Small intestine (tissue), 16 donors: ENCODE measurements at places on chromosomes 1 and 21.

- DNase-seq, result peak; percentile 63
Observed at GRCh38 chr1:226424221-226425003, 16.5 kb upstream of the PARP1 start.

- no peak for DNase-seq
Observed at GRCh38 chr21:30354308-30355005, 6.1 kb upstream of the KRTAP23-1 start.

GRCh38 chr1:169390303-169390702 is 22.3 kb downstream of the BLZF1 start:
- DNase-seq, result no peak

- DNase-seq, result no peak
Observed at GRCh38 chr1:59707178-59707791, 107.5 kb upstream of the HOOK1 start.

DNA sequence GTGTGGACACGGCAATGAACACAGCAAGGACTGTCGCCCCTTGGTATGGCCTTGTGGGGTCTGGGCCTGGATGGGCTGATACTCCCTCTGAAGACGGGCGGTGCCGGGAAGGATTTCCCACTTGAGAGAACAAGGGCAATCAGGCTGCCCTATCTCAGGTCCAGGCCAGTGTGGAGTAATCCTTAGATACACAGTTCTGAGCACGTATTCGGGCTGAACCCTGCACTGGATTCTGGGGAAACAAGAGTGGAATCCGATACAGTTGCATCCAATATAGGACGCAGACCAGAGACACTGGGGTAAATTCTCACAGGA is 177.7 kb downstream of the TRABD2B start:
- no peak for DNase-seq
